ENCODE measurements at places on chromosomes 7 and 10. TPM values are rescaled to one million over a fixed set of nuclear protein-coding genes. Genes with fewer than 3 reads are reported as not detected.

EN2 gene
- total RNA-seq = 1.0 TPM

APBB1IP gene
- 6.2 TPM for total RNA-seq

SPDYE2 gene
- not detected for total RNA-seq

TFAM gene
- total RNA-seq = 68.9 TPM

OR6V1 gene
- total RNA-seq = not detected

CDCA7L gene
- total RNA-seq = 16.1 TPM

ING3 gene
- total RNA-seq = 4.9 TPM

CTTNBP2 gene
- total RNA-seq = 0.52 TPM

TFR2 gene
- total RNA-seq = 2.6 TPM

NEBL gene
- total RNA-seq = 7.1 TPM

GNA12 gene
- 33.0 TPM for total RNA-seq

COL1A2 gene
- total RNA-seq = not detected

STX1A gene
- total RNA-seq = 69.1 TPM

ACBD7 gene
- total RNA-seq = 1.2 TPM

PIK3CG gene
- total RNA-seq = not detected

CLEC2L gene
- not detected for total RNA-seq

TAS2R41 gene
- not detected for total RNA-seq

FBXL13 gene
- total RNA-seq = 0.41 TPM

PRSS1 gene
- not detected for total RNA-seq

PDZD7 gene
- 0.88 TPM for total RNA-seq

MMP21 gene
- not detected for total RNA-seq

KAZALD1 gene
- total RNA-seq = 3.0 TPM

ADARB2 gene
- not detected for total RNA-seq

ANKRD30A gene
- 0.39 TPM for total RNA-seq

CNPY1 gene
- total RNA-seq = not detected

DLX6 gene
- not detected for total RNA-seq

SORBS1 gene
- 0.35 TPM for total RNA-seq

MMRN2 gene
- total RNA-seq = 1.6 TPM

FERD3L gene
- not detected for total RNA-seq

PRKG1 gene
- total RNA-seq = not detected

YWHAG gene
- total RNA-seq = 207 TPM

PROSER2 gene
- 31.8 TPM for total RNA-seq

PLAU gene
- total RNA-seq = 121 TPM

DNAJC12 gene
- 54.4 TPM for total RNA-seq

GIMAP1 gene
- not detected for total RNA-seq

AKR1B15 gene
- total RNA-seq = 21.6 TPM

SPDYE18 gene
- 0.28 TPM for total RNA-seq

SPDYE8 gene
- total RNA-seq = not detected

EBF3 gene
- 0.19 TPM for total RNA-seq

BLNK gene
- 0.07 TPM for total RNA-seq

HTR5A gene
- not detected for total RNA-seq

LIPN gene
- total RNA-seq = not detected

CDC14C gene
- total RNA-seq = not detected

SEMA3D gene
- 0.10 TPM for total RNA-seq

Measured in A549 treated with Mapracorat at 1 μM for 4 hours (cell line).